Stimulated activated CD4-positive, alpha-beta T cell treated with anti-CD3 and anti-CD28 coated beads, Interleukin-4, amount 100 ng/mL, for 1 hour (primary cell): ENCODE measurements at places on chromosomes 6 and 20.

- no peak for DNase-seq
Measured at GRCh38 chr6:159052720-159053119, 7.9 kb upstream of the TAGAP start.

DNA sequence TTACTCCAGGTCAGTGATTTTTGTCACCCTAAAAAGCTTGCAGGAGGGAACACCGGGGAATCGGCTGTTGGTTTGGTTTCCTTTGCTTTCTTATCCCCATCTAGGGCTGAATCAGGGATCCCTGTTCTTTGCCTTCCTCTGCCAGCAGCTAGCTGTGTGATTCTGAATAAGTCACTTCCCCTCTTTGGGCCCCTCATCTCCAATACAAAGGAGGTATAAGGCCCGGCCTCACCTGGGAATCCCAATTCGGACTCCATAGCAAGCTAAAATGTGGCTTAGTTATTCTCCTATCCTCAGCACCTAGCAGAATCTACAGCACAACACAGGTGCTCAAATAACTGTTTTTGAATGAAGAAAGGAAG, 18.5 kb upstream of the ARMC12 start:
- DNase-seq, result no peak

DNA sequence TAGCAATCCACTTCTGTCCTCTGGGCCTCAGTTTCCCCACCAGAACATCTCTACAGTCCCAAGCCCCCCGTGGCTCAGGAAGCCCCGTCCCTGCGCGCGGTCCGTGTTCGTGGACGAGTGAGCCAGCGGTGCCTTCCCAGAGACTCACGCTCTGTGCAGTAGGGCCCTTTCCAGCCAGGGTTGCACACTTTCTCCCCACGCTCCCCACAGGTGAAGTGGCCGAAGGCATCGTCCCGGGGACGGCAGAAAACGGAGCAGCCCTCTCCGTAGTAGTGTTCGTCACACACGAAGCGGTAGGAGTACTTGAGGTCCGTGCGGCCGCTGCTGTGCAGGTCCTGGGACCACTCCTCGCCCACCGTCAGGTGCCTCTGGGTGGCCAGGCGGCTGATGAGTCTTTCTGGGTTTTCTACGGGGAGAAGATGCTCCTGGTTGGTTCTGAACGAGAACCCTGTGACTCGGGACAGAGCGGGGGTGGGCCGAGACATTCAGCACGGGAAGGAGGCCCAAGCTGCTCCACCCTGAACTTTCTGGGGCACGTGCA, 2.7 kb downstream of the DLL1 start:
- no peak for DNase-seq

- no peak for DNase-seq
Measured at GRCh38 chr6:138832182-138832581, 36.3 kb downstream of the ECT2L start.

DNA sequence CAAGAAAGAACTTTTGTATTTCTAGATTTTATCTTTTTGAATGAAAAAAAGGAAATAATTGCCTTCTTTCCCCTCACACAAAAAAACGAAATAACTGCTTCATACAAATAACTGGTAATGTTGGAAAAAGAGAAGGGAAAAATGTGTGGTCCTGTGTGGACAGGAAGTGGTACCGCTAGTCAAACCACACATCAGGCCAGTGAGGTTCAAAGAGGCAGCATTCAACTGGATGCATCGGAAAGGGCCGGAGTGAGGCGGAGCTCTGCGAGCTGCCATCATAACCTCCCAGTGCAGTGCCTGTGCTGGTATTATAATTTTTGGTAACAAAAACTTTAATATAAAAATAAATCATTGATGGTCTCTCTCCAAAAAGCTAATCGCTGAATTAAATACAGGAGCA, 111.2 kb downstream of the IRF4 start:
- DNase-seq, result no peak

GRCh38 chr20:38114353-38114791, 50.7 kb downstream of the TGM2 start:
- no peak for DNase-seq

DNA sequence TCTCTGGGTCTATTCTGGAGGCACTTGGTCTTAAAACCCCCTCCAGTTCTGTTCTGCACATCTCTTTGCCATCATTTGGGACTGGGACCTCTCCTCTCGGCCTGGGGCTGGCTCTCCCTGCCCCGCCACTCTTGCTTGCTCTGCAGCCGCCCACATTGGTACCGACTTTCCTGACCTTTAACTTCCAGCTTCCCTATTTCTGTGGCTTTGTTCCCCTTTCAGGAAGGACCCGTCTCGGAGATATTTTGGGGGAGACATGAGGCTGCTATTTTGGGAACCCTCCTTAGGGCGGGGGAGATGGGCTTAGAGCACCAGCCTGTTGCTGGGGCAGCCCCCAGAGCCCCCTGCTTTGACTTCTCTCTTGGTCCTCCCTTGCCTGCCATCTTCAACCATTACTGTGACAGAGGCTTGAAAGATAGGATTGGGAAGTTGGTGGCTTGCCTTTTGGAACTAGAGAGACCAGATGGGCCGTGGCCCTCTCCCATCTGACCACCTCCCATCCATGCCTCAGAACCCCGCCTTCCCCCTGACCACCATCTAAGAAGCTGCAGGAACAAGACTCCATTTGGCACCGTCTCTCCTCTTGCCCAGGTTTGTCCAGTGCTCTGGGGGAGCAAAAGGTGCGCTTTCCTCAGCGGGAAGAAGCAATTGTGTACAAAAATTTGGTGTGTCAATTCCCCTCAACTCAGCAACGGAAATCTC, 914 bp downstream of the TREM2 start:
- DNase-seq, result no peak

- no peak for DNase-seq
Measured at GRCh38 chr6:137802408-137803182, 64.5 kb upstream of the TNFAIP3 start.

- no peak for DNase-seq
Measured at GRCh38 chr6:47419621-47420020, 58.0 kb upstream of the CD2AP start.

- no peak for DNase-seq
Measured at GRCh38 chr6:33320315-33321181, 3.0 kb upstream of the ZBTB22 start.

DNA sequence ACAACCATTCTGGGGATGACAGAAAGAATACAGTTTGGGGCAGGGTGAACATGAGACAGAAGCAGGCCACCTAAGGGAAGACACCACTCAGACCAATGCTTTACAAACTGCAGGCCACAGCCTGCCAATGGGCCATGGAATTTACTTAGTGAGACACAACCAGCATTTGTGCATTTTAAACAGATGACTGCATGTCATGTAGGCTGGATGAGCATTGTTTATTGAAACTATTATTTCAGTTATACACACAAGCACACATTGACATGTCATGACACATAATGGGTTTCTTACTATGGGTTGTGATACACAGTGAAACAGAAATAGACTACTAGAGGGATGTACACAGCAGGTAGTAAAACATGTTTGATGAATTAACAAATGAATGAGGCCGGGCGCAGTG, 8.0 kb downstream of the PGM3 start:
- no peak for DNase-seq

DNA sequence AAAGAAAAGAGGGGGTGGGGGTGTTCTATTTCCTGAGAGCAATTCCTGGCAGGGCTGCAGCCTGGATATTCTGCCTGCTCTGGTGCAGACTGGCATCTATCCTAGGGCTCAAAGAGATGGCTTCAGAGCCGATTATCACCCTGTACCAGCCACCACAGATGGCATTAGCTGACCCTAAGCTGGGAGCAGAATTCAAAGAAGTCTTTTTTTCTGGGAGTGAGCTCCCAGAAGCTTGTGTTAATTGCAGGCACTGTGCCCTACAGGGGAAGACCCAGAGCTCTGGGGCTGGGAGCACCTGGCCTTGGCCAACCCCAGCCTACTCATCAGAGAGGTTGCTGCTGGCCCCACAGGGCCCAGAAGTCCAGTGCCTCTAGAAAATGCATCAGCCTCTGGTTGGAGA, 85.9 kb downstream of the PXDC1 start:
- DNase-seq, result no peak

DNA sequence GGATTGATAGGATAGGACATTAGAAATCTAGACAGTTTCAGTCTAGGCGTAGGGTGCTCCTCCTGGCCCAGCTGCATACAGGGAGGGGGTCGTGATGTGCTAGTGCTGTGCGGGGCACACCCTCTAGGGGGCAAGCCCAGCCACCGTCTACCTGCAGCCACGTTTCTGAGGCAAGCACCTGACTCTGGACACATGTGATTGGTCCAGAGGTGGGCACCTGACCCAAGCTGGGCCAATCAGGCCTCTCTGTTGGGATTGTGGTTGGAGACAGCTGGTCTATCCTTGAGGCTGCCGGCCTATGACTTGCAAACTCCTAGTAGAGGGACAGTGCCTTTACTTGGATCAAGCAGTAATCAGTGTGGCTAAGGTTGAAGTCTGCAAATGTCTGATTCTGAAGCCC, 317.1 kb downstream of the BMP7 start:
- no peak for DNase-seq

- DNase-seq, result no peak
Measured at GRCh38 chr6:159193923-159194322, 24.7 kb downstream of the FNDC1 start.

DNA sequence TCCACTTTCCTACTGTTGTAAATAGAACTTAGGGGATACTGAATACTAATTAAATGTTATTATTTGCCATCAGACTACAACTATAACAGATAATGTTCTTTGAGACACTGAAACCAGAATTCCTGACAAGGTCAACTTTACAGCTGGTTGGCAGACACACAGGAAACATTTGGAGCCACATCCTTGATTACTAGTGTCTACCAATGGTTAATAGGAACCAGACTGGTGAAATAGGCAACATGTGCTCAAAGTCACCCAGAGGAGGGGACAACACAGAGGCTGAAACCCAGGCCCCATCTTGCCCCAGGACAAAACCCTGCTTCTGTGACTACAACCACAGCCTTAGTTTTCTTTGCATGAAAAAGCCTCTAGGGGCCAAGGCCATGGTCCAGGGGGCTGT, 47.8 kb upstream of the NT5E start:
- DNase-seq, result no peak

DNA sequence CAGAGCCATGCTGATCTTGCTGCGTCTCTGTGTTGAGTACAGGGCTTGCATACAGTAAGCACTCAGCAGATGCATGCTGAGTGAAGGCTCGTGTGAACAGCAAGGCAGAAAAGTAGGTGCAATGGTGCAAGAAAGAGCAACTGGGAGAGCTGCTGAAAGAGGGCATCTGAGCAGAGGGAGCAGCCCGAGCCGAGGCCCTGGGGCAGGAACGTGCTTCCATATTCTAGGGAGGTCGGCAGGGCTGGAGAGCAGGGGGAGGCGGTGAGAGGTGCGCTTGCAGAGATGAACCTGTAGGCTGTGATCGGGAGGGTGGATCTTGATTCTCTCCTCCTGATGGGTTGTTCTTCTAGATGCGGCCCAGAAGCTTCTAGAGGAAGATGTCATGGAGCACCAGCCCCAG, 26.4 kb upstream of the STX16 start:
- DNase-seq, result no peak

- no peak for DNase-seq
Measured at GRCh38 chr6:144139817-144140216, 10.5 kb upstream of the STX11 start.

GRCh38 chr6:113281431-113281830, 575.7 kb upstream of the MARCKS start:
- DNase-seq, result no peak

DNA sequence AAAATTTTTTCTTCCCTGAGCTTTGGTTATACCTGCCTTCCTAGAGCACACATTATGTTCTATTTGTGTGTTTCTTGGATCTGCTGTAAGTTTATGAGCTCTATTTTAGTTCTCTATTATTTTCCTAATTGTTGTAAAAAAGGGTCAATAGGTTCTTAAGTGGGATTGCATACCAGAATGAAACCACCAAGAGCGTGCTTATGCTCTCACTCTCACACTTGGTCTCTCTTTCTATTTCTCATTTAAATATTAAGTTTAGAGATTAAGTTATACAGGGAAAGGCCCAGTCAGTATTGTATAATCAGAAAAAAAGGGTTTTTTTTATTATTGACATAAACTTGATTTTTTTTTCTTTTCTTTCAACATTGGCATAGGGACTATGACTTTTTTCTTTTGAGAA, 96.8 kb downstream of the RIMS1 start:
- no peak for DNase-seq

DNA sequence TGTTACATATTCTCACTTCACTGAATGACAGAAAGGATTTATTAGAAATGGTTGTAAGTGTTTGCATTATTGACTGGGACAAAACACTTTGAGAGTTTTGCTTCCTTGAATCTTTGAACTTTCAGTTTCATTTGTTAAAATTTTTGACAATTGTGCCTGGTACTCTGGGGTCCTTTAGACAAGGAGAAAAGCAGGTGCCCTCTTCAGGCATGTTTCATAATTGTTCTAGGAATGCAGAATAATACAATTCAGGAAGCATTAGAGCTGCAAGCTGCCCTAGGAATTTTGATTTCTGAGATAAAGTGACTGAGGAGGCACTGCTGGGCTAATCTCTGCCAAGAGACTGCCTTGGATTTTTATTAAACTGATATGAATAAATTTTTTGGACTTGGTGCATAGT, 49.7 kb downstream of the TOP1 start:
- no peak for DNase-seq
